ENCODE measurements at places on chromosomes 11 and 22. TPM values are rescaled to one million over a fixed set of nuclear protein-coding genes. Genes with fewer than 3 reads are reported as not detected.

Gene FAM180B
- not detected for total RNA-seq

Gene SMTNL1
- total RNA-seq: not detected

Gene CHRM4
- not detected for total RNA-seq

Gene SPI1
- not detected for total RNA-seq

Gene TUBGCP6
- 47.8 TPM for total RNA-seq

Gene PACSIN3
- total RNA-seq: 6.5 TPM

Gene TMEM258
- total RNA-seq: 167 TPM

Measured in activated naive CD4-positive, alpha-beta T cell treated with anti-CD3 and anti-CD28 coated beads for 36 hours (primary cell).